Stimulated activated CD4-positive, alpha-beta T cell treated with anti-CD3 and anti-CD28 coated beads, Interleukin-4, amount 100 ng/mL, for 4 hours (primary cell): ENCODE measurements at places on chromosomes 2 and 18.

DNA sequence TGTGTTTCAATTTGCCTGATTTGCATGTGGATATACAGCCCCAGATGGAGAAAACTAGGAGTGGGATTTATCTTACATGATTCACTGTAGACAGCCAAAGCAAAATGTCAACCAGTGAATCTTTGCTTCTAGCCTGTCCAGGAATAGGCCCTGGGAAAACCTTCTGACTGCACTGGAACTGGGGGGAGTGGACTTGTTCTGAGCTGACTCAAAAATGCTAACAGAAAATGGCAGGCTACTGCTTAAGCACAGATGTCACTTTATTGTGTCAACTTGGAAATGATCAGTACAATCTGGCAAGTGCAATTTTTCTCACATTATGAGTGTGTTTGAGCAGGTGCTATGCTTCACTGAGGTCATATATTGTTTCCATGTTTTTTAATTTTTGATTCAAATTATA is 593.7 kb downstream of the NRXN1 start:
- DNase-seq, result no peak

- DNase-seq, result no peak
Measured at GRCh38 chr18:23619388-23619881, 33.1 kb upstream of the NPC1 start.

DNA sequence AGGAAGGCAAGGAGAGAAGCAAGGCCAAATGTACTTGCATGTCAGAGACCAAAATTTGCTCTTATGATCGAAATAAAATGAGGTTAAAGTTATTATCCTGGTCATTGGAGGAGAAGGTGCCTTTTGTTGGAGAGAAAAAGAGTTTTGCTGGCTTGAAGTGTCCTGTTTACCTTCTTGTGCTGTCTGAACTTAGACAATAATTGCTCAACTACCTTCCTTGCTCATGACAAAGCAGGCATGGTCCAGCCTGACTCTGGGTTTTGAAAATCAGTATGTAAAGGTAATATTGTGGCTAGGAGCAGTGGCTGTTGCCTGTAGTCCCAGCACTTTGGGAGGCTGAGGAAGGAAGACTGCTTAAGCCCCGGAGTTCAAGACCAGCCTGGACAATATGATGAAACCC is 89.1 kb downstream of the MEIS1 start:
- no peak for DNase-seq

DNA sequence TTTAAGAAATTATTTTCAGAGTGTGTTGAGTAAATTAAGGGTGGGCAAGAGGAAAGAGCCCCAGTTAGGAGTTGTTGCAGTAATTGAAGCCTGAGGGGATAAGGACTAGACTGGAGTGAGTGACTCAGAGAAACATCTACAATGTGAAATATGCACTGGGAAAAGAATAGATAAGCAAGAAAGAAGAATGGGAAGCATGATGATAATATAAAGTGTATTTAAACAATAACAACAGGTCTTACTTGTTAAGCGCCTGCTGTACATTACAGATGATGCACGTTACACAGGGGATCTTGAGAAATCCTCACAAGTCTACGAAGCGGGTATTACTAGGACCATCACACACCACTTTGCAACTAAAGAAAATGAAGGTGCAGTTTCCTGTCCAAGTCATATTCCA is 73.6 kb upstream of the STK17B start:
- no peak for DNase-seq

GRCh38 chr2:64869126-64869525 is 120.1 kb upstream of the SLC1A4 start:
- no peak for DNase-seq

DNA sequence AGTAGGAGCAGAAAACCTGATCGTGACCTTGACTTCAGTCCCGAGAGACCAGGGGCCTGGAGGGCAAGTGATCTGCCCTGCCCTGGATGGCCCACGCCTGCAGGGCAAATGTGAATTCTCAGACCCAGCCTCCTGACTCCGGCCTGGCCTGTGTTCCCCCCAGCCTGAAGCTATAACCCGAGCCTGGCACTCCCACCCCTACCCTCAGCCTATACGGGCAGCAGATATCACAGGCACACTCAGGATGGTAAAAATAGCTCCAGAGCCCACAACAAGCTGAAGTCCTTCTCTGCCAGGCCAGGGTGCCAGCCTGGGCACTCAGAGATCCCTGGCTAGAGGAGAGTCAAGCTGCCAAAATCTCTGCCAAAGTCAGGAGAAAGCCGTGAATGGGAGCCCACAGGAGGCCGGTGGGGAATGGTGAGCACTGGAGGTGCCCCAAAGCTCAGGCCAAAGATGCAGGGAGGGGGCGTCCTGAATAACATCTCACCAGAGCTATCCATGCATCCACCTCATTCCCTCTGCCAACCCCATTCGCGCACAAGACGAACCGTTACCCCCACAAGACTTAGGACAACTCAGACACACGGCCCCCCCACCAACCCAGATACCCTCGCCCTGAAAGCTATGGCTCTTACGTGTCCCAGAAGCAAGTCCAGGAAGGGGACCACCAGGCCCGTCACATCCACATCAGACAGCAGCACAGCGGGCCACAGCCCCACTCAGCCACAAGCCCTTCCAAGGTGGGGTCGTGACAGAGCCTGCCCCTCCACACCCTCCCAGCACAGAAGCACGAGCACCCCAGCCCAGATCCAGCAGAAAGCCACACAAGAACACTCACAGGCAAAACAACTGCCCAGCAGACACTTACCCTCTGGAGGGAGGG is 144.9 kb downstream of the TNS1 start:
- no peak for DNase-seq

GRCh38 chr2:240932001-240932723 is 26.0 kb downstream of the CROCC2 start:
- DNase-seq, result no peak

GRCh38 chr2:61426267-61426897 is 44.5 kb downstream of the USP34 start:
- peak; percentile 65 for DNase-seq
